ENCODE measurements at places on chromosomes 2 and 18.

GRCh38 chr2:216351172-216351925, 20.9 kb downstream of the MARCHF4 start:
- DNase-seq: no peak

DNA sequence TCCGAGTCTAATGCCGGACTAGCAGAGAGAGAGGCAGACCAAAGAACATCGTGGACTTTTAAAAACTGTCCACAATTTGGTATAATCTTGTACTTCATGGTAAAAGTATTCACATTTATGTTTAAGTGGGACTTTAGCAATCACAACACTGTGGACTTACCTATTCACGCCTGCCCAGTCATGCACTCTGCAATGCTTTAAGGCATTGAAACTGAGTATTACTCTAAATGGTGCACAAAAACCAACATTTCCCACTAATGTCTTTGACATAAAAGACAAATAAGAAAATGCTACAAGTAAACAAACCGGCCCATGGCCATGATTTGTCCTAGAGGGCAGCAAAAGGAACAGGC, 91.3 kb downstream of the ACVR1 start:
- DNase-seq: peak; percentile 63

GRCh38 chr2:80141007-80141726, 163.4 kb downstream of the LRRTM1 start:
- DNase-seq: no peak

- no peak for DNase-seq
Observed at GRCh38 chr2:817336-818015, 133.2 kb upstream of the SNTG2 start.

DNA sequence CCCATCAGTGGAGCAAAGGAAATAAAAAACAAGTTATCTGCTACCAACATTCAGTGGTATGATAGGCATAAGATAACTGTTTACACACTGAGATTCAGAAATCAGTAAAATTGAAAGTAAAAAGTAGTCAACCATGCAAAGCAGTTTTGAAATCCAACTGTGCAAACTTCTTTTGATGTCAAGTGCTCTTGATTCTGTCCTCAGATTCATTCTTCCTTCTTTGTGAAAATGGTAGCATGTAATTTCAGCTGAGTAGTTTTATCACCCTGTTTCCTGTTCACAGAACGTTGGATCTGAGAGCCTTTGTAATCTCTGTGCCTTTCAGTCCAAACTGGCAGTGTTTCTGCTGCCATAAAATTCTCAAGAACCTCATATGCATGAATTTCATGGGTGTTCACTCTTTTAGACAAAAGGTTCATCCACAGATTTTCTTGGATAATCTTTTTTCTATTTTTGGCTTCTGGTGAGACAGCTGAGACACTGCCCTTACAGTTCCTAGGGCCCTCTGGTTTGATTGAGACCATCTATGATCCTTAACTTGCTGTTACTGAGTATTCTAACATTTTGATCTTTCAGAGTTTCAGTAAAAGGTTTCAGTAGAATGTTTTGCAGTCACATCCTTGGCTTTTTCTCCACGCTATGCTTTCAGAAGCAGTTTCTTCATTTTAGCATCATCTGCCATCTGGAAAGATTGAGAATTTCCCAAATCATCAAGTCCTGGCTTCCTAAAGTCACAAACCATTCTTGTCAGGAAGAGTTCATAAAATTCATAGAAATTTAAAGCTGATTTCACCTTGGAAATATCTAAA, 272.3 kb upstream of the EPHA4 start:
- DNase-seq: no peak

GRCh38 chr2:96868555-96869280, 1.2 kb downstream of the SEMA4C start:
- DNase-seq: peak; percentile 70

DNA sequence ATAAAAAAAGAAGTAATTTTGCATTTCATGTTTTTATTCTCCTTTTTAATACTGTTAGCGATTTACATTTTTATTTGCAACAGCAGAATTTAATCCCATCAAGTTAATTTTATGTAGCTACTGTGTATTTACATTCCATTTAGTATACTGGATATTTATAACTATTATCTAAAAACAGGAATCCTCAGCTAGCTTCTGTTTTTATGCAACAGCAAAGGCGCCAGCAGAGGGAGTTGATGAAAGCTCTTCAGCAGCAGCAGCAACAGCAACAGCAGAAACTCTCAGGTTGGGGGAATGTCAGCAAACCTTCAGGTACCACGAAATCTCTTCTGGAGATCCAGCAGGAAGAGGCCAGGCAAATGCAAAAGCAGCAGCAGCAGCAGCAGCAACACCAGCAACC, 26.2 kb upstream of the SNORC start:
- no peak for DNase-seq

DNA sequence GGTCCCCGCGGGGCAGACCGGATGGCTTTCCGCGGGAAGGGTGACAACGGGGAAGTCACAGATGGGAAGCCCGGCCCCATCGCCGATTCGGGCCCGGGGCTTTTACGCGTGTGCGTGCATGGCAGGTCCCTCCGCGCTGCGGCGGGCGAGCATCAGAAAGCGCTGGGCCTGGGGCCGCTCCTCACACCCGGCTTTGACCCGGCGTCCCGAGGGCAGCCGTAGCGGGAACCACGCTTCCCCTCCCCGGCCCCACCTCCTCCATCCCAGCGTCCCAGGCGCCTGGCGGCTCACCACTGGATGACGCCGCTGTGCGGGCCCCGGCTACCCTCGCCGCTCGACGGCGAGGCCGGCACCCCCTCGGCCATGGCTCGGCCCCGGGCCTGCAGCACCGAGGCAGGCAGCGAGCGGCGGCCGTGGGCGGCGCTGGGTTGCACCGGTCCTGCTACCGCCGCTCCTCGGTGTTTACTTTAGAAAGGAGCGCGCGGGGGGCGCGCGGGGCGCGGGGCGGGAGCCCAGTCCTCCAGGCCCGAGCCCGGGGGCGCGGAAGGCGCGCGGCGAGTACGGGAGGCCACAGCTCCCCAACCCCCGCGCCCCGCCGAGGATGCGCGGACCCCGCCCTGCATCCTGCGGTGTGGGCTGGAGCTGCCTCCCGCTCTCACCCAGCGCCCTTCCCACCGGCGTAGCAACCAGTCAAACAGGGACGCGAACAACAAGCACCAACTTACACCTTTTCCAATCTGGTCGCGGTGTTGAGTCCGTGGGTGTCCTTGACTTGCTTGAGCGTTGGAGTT, 806 bp downstream of the RFX8 start:
- peak; percentile 16 for DNase-seq

GRCh38 chr2:16653083-16653375, 12.6 kb downstream of the CYRIA start:
- DNase-seq: peak; percentile 55

GRCh38 chr2:198701481-198701880, 756.3 kb downstream of the SATB2 start:
- DNase-seq: no peak

DNA sequence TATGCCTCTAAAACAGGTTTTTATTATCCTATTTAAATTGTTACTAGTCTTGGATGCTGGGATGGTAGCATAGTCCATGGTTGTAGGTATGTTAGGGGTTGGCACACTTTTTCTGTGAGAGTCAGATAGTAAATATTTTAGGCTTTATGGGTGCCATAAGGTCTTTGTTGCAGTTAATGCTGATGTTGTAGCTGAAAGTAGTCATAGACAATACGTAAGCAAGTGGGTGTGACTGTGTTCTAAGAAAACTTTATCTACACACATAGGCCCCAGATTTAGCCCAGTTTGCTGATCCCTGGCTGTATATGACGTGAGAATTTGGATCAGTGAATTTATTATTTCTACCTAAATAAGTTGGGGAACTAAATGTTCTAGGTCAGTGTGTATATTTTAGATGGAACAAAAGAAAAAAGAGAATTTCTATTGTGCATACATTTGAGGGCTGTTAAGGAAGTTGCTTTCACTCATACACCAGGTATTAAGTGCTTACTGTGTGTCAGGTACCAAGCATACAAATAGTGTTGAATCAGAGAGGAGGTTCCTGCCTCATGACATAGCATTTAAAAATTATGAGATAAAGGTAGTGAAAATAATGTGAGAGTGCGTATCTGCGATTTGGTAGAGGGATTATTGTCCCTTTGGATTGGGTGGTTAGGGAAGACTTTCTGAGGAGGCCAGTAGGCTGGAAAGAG, 39.4 kb downstream of the AGFG1 start:
- peak; percentile 25 for DNase-seq

- DNase-seq: no peak
Observed at GRCh38 chr2:237479747-237480146, 7.3 kb upstream of the MLPH start.

DNA sequence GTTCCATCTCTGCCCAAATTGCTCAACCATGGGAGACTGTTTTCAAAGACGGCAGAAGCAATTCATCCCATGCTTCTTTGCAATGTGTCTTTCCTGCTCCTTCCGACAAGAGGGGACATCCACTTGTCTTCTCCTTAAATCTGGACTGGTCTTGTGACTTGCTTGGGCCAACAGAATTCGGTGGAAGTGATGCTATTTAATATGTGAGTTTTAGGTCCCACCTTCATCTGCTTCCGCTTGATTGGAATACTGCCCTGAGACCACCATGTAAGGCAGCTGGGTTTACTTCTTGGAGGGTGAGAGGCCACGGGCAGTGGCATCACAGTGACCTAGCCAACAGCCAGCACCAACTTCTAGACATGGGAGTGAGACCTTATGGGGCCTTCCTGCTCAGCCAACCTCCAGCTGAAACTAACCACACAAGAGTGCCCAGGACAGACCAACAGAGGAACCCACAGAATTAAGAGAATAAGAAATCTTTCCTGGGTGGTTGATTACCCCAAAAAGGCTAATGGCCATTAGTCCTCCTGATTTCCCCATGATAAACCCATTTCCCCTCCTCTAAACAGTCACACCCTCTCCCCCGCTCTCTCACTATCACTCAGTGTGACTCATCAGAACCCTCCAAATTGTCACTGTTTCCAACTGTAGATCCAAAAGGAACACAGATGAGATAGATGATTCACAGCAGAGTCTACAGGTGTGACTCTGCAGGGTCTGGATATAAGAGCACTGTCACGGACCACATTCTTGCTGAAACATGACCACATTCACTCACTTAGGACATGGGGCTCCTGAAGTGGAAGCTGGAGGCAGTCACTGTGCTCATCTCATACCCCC, 16.2 kb upstream of the RHOB start:
- DNase-seq: peak; percentile 82

GRCh38 chr2:117794668-117795067, 19.8 kb upstream of the DDX18 start:
- peak; percentile 49 for DNase-seq

- no peak for DNase-seq
Observed at GRCh38 chr2:65031341-65032018, 24.7 kb upstream of the CEP68 start.

- peak; percentile 74 for DNase-seq
Observed at GRCh38 chr18:22627506-22627905, 209.8 kb upstream of the CTAGE1 start.

- no peak for DNase-seq
Observed at GRCh38 chr18:35063875-35064690, 22.9 kb downstream of the MAPRE2 start.

GRCh38 chr2:39786761-39787522, 7.9 kb upstream of the THUMPD2 start:
- DNase-seq: no peak

DNA sequence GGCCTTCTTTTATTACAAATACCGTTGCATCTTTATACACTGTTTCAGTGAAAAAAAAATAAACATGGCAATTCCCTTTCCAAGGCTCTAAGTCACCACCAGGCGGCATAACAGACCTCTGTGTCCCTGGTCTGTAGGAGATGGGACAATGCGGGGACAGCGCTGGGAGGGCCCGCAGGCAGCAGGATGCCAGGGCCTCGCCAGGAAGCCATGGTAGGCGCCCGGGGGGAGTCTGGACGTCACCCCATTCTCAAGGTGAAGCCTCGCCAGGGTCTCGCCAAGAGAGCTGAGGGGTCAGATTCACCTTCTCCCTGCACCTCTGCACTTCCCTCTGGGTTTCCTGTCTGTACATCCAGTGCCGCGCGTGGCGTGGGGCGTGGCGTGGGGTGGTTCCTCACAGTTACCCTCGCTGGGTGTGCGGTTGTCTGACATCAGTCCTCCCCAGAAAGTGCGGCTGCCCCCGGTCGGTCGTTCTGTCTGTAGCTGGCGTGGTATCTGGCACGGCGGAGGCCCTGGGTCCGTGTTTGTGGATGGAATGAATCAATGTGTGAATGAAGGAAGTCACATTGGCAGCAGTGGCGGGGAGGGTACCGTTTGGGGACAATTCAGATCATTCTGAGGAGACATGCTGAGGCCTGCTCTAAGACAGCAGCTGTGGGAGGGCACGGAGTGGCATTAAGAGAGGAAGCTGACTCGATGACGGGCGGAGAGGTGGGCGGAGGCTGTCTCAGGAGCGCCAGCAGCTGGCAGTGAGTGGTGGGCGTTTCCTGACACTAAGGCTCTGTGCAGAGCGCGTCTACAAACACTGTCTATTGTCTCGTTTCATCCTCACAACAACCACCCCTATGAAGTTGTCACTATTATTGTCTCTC, 46.0 kb downstream of the LRRFIP1 start:
- DNase-seq: peak; percentile 81

DNA sequence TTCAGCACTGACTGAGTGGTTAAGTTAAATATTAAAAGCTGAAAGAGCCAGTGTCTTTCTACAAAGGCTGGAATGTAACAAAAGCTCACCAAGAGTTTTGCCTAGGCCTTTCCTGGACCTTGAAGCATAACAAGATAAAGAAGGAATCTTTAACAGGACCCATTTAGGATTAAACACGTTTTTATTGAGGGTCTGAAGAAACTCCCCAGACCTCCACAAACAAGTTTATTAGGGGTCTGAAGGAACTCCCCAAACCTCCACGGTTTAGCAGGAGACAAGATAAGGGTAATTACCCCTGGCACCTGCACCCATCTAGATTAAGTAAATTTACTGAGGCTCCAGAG, 104.0 kb downstream of the ACAA2 start:
- DNase-seq: no peak

GRCh38 chr2:219071131-219071816, 10.6 kb upstream of the IHH start:
- DNase-seq: peak; percentile 77

DNA sequence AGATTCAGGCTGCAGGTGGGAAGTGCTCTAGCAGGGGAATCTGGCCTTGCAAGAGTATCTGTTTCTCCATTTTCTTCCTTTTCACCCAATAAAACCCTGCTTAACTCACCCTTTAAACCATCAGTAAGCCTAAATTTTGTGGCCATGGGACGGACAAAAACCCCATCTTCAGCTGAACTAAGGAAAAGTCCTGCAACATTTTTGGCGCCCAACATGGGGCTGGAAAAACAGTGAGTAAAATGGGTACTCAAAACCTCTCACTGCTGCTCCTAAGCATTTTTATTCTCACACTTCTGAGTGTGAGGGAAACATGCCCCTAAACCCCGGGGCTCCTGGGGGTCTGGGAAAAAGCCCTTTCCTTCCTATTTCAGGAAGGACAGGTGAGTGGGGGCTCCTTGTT, 414.3 kb downstream of the ZNF804A start:
- peak; percentile 6 for DNase-seq

GRCh38 chr2:20755132-20755800, 67.6 kb downstream of the LDAH start:
- no peak for DNase-seq

GRCh38 chr18:62497190-62497772, 25.5 kb upstream of the ZCCHC2 start:
- DNase-seq: no peak

GRCh38 chr2:54939446-54940118, 110.7 kb downstream of the RTN4 start:
- no peak for DNase-seq

GRCh38 chr2:105718846-105719481, 25.7 kb upstream of the NCK2 start:
- DNase-seq: no peak
